Adipocyte (in vitro differentiated cells): ENCODE measurements at places on chromosomes 12 and 14.

- DNase-seq, result no peak
Observed at GRCh38 chr12:126204326-126204725, 1139.1 kb downstream of the AACS start.

DNA sequence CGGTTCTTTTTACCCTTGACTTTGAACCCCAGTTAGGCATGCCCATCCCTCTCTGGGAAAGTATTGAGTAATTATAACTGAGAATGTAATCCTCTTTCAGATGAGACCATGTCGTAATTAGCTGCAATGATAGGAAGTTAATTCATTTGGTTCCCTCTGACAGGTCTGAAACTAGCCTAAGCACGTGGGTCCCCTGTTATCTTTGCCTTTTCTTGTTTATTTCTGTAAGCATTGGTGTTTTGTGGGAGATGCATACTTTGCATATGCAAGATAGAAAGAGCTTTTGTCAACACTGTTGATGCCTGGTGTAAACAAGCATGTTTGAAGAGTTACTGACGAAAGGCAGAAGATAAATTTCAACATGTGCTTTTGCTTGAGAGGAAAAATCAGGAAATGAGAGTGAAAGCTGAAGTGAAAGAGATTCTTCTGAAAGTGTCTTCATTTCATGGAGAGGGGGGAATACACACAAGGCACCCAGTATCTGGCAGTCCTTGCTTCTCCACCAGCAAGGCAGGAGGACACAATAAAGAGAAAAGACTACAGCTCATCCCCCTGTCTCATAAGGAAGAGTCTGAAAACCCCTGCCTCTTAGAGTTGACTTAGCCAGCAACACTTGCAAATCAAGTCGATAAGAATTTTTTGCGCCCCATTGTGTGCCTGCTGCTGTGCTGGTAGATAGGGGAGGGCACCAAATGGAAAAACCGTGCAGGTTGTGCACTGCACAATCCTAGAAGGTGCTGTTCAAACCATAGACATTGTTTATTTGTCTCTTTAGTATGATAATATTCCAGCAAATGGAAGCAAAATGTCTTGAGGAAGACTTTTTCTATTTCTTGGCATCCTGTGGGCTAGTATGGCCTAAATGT is 77.8 kb downstream of the SLC24A4 start:
- no peak for DNase-seq

GRCh38 chr14:45743884-45744283 is 490.9 kb upstream of the MIS18BP1 start:
- DNase-seq, result no peak

DNA sequence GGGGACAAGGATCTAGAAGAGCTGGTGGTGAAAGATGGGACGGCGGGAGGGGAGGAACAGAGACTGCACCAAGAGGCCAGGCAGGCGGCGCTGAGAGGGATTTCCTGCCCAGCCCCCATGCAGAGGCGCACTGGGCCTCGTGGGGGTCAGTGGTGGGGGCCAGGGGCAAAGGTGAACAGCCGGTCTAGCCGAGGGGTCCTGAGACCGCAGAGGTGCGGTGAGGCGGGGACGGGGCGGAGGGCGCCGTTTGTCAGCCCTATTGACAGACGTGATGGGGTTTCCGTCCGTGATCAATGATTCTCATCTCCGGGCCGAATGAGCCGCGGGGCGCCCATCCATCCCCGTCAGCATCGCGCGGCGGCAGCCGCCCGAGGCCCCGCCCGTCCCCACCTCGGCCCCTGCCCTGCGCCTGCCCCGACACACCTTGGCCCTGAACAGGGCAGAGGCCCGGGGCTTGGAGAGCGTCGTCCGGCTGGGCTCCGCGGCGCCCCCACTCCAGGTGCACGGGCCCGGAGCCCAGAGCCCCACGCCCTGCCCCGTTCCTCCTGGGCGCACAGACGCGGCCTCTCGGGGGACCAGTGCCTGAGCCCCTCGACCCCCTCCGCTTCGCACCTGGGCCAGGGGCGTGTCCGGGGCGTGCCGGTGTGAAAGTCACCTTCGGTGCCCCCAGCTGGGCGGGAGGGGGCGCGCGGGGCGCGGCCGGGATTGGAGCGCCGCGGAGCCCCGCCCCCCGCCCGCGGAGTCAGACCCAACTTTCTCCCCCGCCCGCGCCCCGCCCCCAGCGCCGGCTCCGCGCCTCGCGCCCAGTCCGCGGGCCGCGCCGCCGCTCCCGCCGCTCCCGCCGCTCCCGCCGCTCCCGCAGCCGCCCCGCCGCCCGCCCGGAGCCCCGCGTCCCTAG is at the start of gene NXPH4:
Gene NXPH4 (plus strand): TSS at position 781 of the 898 bp plus-strand sequence. CDS start 176 bp downstream, outside the sequence.
- peak; percentile 69 for DNase-seq

DNA sequence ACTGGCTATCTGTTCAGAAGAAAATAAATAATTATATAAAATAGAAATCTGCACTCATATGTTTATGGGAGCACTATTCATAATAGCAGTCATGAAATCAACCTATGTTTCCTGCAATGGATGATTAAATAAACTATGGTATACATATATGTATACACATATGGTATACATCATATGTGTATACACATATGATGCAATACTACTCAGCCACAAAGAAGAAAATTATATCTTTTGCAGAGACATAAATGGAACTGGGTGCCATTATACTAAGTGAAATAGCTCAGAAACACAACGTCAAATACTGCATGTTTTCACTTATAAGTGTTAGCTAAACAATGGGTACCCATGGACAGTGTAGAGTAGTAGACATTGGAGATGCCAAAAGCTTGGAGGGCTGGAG is 381.2 kb upstream of the LRFN5 start:
- no peak for DNase-seq

DNA sequence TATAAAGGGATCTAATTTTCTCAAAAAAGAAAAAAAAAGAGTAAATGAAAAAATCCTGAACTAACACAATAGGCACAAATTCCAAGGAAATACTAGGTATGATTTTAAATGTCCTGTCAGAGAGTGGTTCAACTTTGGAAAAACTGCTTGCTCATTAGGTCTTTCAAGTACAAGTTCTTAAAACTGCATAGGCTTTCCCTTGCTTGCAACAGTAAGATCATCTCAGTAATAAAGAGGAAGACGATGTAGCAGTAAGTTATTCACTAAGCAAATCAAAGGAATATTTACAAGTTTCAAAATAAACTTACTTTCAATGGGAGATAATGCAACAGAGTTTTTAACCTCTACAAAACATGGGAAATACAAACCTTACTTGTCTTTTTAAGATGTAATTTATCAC is 21.6 kb downstream of the CORO1C start:
- no peak for DNase-seq

- peak; percentile 76 for DNase-seq
Observed at GRCh38 chr12:49131894-49132461, 783 bp upstream of the TUBA1B start.

DNA sequence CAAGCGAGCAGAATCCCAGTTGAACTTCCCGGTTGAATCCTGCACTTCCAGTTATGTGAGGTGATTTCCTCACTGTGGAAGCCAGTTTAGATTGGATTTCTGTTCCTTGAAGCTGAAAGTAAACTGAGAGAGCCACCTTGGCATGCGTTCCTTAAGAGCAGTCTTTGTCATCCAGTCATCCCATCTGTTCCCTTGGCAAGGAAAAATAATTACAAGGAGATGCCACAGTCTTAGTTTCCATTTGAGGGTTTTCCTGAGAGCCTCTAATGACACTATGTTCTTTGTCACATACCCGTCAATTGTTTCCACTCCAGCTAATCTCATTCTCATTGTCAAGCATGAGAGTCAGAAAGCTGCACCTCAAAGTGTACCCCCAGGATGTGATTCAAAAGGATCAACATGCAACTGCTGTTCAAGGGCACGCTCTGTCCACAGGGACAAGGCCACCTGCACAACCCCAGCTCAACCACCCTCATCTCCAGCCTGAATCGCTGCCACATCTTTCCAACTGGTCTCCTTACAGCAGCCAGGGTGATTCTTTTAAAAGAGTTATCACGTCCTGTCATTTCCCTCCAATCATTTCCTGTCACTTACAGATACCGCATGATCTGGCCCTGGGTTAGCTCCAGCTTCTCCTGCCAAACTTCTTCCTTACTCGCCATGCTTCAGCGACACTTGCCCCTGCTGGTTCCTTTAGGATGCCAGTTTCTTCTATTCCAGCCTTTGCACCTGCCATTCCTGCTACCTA is 18.0 kb upstream of the TCP11L2 start:
- no peak for DNase-seq

DNA sequence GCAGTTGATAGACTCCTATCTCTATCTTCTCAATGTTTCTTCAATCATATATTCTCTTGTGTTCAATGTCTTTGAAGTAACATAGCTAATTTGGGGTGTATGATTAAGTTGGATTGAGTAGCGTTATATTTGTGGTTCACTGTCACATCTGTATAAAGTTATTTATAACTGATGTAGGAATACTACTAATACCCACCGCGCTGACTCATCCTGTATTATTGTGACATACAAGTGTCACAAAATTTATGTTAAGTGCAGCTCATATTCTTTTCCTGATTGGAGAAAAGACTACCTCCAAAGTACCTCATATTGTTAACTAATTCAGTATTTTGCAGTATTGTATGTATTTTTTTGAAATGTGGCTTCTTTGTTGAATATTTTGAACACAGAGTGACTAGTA is 940.8 kb downstream of the SLC6A15 start:
- no peak for DNase-seq

- DNase-seq, result peak; percentile 84
Observed at GRCh38 chr14:89540009-89540829, 123.2 kb upstream of the FOXN3 start.

DNA sequence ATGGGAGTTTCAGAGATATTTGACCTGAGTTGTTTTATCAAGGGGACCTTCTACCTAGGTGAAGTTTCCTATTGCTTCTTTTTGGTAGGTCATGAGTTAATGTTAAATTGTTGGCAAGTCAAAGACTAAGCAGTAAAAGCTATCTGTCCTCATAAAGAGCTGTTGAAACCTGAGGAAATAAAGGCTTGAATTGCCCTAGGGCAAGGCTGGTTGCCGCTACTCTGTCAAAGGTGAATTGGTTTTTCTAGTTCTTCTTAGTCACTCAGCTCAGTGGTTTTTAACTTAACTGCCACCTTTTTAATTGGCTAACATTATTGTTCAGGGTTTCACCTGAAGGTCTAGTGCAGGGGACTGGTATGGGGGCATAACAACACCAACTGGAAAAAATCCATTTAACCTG is 441.6 kb upstream of the FBXO33 start:
- no peak for DNase-seq

- DNase-seq, result no peak
Observed at GRCh38 chr12:51845482-51845881, 3.0 kb downstream of the FIGNL2 start.

- DNase-seq, result no peak
Observed at GRCh38 chr12:40511341-40511740, 180.9 kb upstream of the CNTN1 start.

- DNase-seq, result no peak
Observed at GRCh38 chr12:101940400-101940950, 63.1 kb downstream of the DRAM1 start.

DNA sequence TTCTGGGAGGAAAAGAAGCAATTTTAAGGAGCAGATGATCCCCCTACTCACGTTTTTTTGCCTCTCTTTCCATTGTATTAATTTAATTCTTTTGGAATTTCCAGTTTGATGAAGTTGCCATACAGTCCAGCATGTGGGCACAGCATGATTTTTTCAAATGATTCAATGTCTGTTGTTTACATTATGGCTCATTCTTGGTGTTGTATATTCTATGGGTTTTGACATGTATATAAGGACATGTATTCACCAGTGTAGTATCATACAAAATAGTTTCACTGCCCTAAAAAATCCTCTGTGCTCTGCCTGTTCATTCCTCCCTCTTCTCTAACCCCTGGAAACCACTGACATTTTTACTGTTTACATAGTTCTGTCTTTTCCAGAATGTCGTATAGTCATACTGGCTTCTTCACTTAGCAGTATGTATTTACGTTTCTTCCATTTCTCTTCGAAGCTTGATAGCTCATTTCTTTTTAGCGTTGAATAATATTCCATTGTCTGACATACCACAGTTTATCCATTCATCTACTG is 13.3 kb upstream of the KLHDC2 start:
- no peak for DNase-seq
